Stimulated activated CD8-positive, alpha-beta memory T cell treated with anti-CD3 and anti-CD28 coated beads, Interleukin-15, amount 100 ng/mL, for 48 hours (primary cell): ENCODE measurements at places on chromosomes 7 and 10.

GRCh38 chr7:26657686-26658388 is 206.6 kb downstream of the SKAP2 start:
- DNase-seq, result no peak

GRCh38 chr10:88114368-88114767 is 250.9 kb downstream of the PTEN start:
- DNase-seq, result no peak

DNA sequence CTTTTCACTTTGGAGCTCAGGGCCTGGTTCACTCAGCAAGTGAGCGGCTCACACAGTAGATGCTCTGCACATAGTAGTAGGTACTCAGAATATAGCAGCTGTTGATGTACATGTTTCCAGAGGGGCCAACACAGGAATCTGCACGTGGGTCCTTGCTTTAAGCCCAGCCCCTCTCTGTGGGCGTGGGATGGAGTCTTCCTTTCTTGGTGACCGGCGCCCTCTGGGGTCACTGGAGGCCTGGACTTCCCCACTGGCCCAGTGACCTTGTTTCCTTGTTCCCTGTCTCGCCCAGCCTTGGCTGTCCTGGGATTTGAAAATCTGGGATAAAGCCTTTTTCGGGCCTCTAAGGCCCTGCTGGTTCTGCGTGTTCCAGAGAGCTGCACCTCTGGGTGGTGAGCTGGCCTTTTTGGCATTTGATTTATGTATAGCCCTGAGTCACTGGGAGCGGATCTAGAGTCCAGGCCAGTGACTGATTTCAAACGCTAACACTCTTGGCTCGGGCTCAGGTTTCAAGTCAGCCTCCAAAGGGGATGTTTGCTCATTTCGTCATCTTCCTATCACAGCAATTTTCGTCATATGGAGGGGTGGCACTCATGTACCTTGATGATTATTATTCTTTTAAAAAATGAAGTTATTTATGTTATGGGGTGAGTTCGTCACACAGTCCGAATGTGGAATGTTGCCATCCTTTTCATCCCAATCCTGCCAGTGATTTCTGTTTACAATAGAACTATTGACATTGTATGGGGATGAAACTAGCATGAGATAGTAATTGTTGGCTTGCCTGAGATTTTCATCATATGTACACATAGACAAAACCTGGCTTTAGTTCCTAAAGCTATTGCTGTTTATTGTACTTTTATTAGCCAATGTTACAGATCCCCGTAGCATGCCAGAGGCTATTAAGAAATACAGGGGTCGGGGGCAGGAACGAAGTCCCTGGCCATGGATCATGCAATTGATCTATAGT is 65.5 kb downstream of the CUX1 start:
- no peak for DNase-seq

DNA sequence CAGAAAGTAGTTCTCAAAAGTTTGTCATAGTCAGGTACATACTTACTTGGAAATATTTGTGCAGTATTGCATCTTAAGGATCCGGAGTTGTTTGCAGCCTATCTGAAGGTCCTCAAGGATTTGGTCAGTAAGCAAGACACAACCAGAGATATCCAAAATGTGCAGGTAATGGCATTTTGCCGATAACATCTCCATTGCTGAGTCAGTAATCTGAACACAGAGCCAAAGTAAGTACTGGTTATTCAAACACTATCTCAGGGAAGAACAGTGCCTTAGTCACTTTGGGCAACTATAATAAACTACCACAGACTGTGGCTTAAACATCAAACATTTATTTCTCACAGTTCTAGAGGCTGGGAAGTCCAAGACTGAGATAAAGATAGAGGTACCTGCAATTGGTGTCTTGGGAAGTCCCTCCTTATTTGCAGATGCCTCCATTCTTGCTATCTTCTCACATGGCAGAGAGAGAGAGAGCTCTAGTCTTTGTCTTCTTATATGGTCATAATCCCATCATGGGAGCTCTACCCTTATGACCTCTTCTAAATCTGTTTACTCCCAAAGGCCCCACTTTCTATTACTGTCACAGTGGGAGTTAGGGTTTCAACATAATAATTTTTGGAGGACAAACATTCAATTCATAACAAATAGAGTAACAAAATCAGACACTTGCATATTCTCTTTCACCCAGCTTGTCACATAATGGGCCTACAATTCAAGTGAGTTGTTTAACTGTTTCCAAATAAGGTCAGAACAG is 73.4 kb downstream of the FAM185A start:
- no peak for DNase-seq

DNA sequence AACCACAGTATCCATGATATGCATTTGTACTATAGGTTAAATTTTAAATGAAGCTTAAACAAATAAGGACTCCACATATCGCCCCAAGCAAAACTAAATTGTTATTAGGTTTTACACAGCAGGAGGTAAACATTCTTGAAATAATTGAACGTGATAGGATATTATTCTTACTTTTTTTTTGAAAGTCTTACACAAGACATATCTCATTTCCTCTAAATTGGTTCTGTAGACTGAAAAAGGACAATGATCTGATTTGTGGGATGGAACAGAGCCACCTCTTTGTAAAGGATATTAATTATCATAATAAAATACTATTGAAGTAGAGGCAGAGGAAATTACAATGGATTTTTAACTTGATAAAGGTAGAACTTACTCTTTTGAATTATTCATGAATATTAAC is 155.1 kb upstream of the SEMA3D start:
- no peak for DNase-seq

DNA sequence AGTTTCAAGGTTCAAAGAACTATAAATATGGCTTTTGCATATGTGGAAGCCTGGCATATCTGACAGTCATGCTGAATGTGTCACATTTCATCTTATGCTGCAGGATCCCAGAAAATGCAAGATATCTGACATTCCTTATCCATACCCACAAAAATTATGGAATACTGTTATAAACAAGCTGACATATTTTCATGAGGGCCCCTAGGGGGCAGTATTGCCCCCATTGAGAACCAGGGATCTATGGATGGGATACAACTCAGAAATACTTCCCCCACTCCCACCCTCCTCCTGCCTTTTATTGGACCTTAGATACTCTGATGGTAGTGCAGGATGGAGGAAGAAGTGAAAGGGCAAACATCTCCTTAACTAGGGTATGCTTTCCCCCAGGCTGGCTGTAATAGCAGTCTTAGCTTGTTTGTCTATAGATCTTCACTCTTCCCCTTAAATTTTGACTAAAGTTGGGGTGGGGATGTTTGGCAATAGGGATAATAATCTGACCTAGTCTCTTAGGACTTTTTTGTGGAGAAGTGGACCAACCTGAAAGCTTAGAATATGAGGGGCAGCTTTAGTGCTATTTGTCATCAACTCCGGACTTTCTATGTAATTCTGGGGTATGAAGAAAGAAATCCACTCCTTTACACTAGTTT is 3.5 kb upstream of the GNGT1 start:
- no peak for DNase-seq

- DNase-seq, result no peak
These were observed 21.0 kb upstream of the CSGALNACT2 start for GRCh38 chr10:43117031-43117776.
